ENCODE measurements at places on chromosomes 1 and 21.

DNA sequence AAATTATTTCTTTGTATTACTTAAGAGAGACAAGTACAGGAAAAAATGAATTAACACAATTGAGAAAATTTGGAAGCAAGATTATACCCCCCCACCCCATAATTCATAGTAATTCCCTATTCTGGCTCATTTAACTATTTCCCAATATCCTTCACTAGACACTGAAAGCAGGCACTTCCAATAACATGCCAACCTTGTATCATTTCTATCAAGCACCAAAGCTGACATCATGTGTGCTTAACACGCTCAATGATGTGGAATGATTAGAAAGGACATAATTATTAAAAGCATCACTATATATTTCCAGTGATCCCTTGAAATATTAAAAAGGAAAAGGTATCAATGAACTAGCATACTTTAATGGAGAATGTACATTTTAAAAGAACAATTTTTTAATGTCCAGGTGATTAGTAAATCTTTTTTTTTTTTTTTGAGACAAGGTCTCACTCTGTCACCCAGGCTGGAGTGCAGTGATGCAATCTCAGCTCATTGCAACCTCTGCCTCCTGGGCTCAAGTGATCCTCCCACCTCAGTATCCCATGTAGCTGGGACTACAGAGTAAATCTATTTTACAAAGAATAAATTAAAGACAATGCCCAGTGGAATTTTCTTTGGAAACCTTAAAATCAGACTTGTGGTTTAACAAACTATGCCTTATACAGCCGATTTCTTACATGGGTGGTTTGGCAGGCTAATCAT is 443.9 kb downstream of the DSCAM start:
- no peak for DNase-seq

DNA sequence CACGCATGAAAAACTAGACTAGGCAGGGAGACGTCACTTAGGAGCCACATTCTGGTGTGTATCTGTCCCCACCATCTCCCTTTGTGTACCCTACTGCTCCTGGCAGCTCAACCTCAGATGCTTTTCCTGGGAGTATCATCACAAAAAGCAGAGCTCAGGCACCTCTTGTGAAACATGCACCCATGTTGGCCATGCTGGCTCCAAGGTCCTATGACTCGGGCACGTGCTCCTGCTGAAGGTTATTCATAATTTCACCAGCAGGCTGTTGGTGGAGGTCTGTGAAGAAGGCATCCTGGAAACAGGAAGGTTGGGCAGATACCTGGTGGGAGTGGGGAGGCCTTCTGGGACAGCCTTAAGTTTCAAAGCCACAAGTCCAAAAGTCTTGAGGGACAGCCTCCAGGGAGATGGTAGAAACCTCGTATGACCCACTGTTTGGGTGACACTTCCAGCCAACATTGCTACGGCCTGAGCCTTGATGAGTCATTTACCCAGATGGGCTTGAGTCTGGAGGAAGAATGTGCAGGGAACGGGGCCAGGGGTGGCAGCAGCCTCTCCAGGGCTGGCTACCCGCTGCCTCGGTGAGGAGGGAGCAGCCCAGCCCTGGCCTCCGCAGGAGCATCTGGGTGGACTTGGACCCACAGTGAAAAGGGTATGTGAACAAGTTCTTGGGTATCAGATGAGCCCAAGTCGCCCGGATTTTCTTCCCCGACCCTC is 75.8 kb downstream of the PGBD5 start:
- no peak for DNase-seq

DNA sequence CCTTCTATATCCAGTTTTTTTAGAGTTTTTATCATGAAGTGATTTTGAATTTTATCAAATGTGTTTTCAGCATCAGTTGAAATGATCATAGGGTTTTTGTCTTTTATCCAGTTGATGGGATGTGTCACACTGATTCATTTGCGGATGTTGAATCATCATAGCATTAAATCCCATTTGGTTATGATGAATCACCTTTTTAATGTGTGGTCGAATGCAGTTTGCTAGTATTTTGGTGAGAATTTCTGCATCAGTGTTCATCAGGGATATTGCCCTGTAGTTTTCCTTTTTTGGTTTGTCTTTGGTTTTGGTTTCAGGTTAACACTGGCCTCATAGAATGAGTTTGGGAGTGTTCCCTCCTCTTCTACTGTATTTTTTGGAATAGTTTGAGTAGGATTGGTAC is 80.3 kb downstream of the DIRAS3 start:
- no peak for DNase-seq

DNA sequence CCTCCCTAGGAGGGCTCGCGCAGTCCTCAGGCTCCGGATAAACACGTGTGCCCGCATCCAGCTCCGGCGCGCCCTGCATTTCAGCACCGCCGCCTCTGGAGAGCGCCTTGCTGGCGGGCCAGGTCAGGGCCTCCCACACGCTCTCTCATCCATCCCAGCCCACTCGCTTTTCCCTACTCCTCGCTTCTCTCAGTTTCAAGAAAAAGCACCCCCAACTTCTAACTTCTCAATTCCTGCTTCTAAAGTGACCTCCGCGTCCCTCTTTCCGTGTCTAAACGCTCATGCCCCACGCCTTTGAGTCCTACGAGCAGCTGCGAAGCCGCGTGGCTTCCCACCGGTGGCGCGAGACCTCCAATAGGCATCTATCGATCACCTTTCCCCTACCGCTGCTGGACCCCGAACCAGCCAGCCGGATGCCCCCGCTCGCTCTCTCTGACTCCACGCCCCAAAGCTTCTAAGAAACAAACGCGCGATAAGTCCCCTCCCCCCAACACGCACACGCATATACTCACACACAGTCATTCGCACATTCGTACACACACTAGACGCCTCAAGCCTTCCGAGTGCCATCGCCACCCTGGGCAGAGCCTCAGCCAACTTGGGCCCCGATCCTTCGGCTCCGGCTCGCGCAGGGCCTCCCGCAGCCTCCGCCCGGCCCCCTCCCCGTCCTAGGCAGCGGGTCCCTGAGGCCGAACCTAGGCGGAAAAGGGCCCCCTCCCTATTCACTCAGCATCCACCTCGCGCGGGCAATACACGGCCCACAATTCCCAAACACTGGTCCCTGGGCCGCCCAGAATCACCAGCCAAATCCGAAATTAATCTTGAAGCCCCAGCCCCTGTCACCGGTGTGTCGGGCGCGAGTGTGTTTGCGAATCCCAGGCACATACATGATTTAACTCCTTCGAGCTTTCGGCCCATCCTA is 1.1 kb downstream of the NMNAT2 start:
- peak; percentile 7 for DNase-seq

DNA sequence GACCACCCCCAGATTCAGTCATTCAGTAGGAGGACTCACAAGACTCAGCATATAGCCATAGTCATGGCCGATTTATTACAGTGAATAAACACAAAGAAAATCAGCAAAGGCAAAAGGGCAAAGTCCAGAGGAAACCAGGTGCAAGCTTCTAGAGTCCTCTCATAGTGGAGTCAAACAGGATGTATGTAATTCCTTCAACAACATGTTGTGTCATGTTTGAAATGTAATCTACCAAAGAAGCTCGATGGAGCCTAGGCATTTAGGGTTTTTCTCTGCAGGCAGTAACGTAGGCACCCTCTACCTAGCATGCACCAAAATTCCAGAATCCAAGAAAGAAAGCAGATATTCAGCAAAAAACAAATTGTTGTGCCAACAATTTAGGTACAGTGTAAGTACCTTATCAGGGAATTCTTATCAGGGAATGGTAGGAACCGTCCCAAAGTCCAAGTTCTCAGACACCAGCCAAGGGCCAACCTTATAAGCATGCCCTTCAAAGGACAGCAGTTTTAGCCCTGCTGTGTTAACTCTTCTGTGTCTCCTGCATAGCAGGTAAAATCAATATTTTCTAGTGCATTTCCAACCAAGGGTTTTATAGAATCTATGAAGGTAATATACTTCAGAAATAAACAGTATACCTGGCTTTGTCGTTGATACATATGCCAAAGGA is 16.1 kb upstream of the SLAMF6 start:
- DNase-seq: no peak

GRCh38 chr1:206803221-206803730 is 31.0 kb upstream of the IL10 start:
- peak; percentile 58 for DNase-seq

- no peak for DNase-seq
These were observed 13.5 kb downstream of the SLC37A1 start for GRCh38 chr21:42527127-42527488.

DNA sequence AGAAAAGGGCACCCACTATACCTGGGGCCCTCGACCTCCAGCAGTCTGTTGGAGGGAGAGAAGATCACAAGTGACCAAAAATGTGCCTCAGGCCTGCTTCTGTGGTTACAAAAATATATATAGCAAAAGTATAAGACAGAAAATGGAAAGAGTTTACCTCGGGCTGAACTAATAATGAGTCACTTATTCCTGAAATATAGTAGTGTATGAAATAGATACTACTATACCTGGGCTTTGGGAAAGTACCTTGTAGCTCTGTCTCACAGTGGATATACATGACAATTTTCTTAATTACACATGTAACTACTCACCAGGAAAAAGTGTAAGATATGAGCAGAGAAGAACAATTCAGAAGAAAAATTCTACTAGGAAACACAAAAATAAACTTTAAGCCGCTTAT is 7.3 kb upstream of the APCS start:
- no peak for DNase-seq

DNA sequence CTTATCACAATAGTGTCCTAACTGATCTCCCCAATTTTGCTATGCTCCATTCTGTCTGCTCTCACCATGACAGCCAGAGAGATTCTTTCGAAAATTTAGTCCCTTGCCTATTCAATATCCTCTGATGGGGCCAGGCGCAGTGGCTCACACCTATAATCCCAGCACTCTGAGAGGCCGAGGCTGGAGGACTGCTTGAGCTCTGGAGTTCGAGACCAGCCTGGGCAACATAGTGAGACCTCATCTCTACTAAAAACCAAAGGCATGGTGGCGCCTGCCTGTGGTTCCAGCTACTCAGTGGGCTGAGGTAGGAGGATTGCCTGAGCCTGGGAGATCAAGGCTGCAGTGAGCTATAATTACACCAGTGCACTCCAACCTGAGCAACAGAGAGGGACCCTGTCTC is 16.1 kb upstream of the PDZK1IP1 start:
- DNase-seq: no peak

GRCh38 chr1:3588395-3588794 is 22.9 kb downstream of the MEGF6 start:
- no peak for DNase-seq

- no peak for DNase-seq
These were observed 1.6 kb downstream of the CCDC27 start for GRCh38 chr1:3753656-3754454.

DNA sequence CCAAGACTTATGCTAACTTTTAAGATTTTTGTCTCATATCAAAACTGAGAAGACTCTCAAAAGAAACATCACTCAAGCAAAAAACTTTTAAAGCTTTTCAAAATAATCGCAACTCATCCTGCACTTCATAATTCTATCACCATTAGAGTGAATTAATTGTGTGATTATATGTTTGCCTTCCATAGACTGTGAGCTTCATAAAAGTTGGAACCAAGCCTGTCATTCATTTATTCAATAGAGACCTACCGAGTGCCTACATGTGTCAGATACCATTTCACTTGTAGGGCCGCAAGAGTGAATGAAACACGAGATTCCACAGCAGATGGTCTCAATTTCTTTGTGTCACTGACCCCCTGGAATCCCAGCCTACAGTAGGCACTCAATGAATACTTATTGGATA is 106.4 kb downstream of the RHOU start:
- no peak for DNase-seq

- DNase-seq: no peak
These were observed 1.3 kb downstream of the FNBP1L start for GRCh38 chr1:93448983-93449804.

GRCh38 chr1:12052008-12052573 is 11.0 kb upstream of the TNFRSF8 start:
- no peak for DNase-seq

GRCh38 chr1:156146020-156146768 is 7.2 kb upstream of the SEMA4A start:
- no peak for DNase-seq

- DNase-seq: no peak
These were observed 513 bp downstream of the PBX1 start for GRCh38 chr1:164559342-164560051.

GRCh38 chr1:167681024-167681423 is 40.8 kb upstream of the MPZL1 start:
- no peak for DNase-seq

DNA sequence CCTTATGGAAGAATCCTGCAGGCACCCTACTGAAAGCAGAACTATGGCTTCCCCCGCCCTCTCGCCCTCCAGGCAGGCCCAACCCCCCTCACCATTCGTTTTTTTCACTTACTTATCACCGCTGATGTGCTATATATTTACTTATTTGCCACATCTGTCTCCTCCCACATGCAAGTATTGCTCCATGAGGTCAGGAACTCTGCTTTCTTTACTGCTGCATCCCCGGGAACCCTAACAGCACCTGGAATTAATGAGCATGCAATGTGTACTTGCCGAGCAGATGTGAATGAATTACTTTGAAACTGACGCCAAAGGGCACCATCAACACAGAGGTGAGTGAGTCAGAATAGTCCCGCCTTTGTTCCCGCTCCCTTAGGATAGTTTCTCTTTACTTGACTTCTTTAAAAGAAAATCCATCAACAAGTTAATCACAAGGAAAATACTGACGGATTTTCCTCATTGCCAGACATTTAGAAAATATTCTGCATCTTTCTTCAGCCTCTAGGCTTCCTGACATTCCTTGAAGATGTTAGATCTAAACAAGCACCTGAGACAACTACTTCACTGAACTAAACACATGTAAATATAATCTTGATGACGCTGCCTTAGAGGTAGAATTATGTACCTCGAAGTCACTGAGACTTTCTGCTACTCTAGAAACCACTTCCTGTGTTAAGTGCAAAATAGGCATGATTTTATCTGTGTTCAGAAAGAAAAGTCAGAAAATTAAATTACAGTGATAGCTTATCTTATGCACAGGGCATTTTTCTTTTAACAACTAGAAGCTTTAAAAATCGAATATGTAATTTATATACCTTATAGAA is 17.5 kb upstream of the RAB4A start:
- DNase-seq: no peak

DNA sequence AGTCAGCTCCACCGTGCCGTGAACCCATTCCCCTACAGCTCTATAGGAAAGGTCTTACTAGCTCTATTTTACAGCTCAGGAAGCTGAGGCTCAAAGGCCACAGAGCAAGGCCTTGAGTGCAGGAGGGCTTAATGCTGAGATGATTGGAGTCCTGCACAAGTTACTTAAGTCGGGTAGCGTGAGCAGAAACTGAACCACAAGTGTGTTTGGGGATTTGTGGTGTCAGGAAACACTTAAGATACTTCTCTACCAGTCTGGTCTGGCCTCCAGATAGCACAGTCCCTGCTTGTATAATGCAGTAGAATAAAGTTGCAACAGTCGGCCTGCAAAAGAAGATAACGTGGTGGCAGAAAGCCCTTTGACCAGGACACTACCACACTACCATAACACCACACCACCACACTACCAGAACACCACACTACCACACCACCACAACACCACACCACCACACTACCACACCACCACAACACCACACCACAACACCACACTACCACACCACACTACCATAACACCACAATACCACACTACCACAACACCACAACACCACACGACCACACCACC is 118.1 kb downstream of the SPSB1 start:
- DNase-seq: no peak

All from stimulated activated CD4-positive, alpha-beta T cell treated with anti-CD3 and anti-CD28 coated beads, TNF-alpha, amount 100 ng/mL, for 4 hours (primary cell).